ENCODE measurements at places on chromosomes 4 and X. TPM values are rescaled to one million over a fixed set of nuclear protein-coding genes. Genes with fewer than 3 reads are reported as not detected.

DNA sequence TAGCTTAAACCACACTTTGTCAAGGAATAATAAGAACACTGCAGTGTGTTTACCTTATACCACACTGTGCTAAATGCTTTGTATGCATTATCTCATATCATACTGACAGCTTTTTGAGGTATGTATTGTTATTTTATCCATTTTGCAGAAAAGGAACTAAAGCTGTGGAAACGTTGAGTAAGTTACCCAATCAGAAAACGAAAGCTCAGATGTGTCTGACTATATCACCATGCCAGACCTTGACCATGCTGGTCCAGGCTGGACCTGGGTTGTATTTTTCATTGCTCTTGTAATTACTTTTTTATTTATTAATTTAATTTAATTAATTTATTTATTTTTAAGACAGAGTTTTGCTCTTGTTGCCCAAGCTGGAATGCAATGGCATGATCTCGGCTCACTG lies 2.1 kb downstream of the HSD17B11 start:
- H3K27me3 ChIP-seq: no peaks in the 10 kb centered on the region
- no peak overlapping the region for H3K4me3 ChIP-seq
- H3K4me1 ChIP-seq: no peaks in the 10 kb centered on the region
- no peak for DNase-seq
- no peaks in the 10 kb centered on the region for H3K36me3 ChIP-seq

GRCh38 chrX:48890934-48891401 lies 6.6 kb downstream of the TIMM17B start:
- H3K27me3 ChIP-seq: no peaks in the 10 kb centered on the region
- H3K4me1 ChIP-seq: no peaks in the 10 kb centered on the region
- H3K4me3 ChIP-seq: peak overlapping the region; percentile 26
- H3K27ac ChIP-seq: no peak overlapping the region
- DNase-seq: no peak
- H3K36me3 ChIP-seq: no peaks in the 10 kb centered on the region

- peaks cover 2% of the 10 kb centered on the region for H3K4me1 ChIP-seq
- no peaks in the 10 kb centered on the region for H3K27me3 ChIP-seq
- no peak overlapping the region for H3K4me3 ChIP-seq
- DNase-seq: peak; percentile 27
- H3K27ac ChIP-seq: no peak overlapping the region
Observed at GRCh38 chrX:10577853-10578252, 42.5 kb downstream of the MID1 start.

DNA sequence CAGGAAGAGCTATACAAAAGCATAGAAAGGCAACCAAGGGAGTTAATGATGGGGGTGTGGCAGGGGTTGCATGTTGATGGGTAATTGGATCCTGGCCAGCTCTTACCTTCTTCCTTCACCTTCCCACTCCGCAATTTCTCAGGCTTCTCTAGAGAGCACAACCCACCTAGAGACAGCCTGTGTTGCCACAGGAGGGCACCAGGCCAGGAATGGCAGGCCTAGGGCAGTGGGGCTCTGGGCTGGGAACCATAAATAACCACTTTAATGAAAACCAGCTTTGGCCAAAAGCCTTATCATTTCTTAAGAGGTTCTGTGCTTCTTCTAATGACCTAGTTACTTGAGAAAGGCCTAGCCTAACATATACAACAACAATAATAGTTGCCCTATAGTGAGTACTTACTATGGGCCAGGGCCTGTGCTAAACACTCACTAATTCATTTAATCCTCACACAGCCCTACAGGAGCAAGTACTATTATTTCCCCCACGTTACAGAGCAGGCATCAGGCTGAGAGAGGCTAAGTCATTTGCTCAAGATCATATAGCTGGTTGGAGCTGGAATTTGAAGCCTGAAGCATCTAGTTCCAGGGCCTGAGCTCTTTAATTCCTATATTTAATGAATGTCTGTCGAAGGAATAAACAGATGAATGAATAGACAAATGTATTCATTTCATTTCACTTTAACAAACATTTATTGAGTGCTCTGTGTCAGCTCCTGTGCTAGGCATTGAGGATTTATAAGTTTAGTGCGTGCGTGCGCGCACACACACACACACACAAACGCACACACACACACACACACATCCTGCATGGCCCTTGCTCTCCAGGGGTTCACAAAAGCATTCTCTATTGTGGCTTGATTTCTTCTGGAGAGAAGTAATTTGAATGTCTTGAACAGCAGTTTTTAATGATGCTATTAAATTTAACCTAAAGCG lies 66.8 kb downstream of the RTL9 start:
- H3K4me1 ChIP-seq: peaks cover 2% of the 10 kb centered on the region
- no peak for DNase-seq
- H3K36me3 ChIP-seq: no peaks in the 10 kb centered on the region
- no peak overlapping the region for H3K4me3 ChIP-seq

- H3K4me3 ChIP-seq: no peak overlapping the region
- H3K4me1 ChIP-seq: peaks cover 2% of the 10 kb centered on the region
- no peaks in the 10 kb centered on the region for H3K27me3 ChIP-seq
- DNase-seq: peak; percentile 39
- H3K27ac ChIP-seq: no peak overlapping the region
- no peaks in the 10 kb centered on the region for H3K36me3 ChIP-seq
Observed at GRCh38 chr4:26509681-26510333, 19.5 kb upstream of the CCKAR start.

HS3ST1 gene
- 0.01 TPM for polyA plus RNA-seq

UGT2B10 gene
- not detected for polyA plus RNA-seq

FAM9C gene
- polyA plus RNA-seq: 0.02 TPM

SYTL4 gene
- 5.7 TPM for polyA plus RNA-seq

- no peaks in the 10 kb centered on the region for H3K36me3 ChIP-seq
- no peak overlapping the region for H3K4me3 ChIP-seq
- no peaks in the 10 kb centered on the region for H3K27me3 ChIP-seq
Observed at GRCh38 chr4:84220990-84221389, 278.1 kb downstream of the NKX6-1 start.

FAM114A1 gene
- 272 TPM for polyA plus RNA-seq

DNA sequence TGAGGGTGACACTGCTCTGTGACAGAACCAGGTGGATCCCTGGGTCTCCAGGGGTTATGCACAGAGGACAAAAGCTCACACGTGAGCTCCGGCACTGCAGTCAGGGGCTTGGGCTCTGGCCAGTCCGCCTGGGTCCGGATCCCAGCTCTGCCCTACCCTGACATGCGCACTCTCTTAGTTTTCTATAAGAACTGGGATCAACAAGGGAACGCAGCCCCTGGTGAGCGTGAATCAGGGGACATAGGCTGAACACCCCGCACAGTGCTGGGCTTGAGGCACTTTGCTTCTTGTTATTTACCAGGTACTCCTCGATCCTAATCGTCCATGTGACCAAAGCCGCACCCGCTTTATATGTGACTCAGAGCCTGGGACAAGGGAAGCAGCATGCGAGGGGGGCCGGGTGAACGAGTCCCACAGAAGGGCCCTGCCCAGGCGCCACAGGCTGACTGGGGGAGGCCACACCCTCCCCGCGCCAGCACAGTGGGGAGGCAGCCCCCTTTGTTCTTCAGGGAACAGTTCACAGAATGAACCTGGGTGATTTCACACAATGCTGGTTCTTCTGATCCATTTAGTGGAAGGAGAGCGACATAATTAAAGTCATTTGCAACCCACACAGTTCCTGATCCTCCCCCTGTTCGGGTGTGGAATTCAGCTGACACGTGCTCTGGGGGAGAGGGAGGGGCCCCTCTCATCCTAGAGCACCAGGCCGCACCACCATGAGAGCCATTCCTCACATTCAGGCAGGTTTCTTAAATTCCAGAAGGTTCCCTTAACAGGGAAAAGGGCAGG lies 55.5 kb downstream of the WFS1 start:
- no peaks in the 10 kb centered on the region for H3K36me3 ChIP-seq
- DNase-seq: no peak
- H3K4me1 ChIP-seq: no peaks in the 10 kb centered on the region

- no peaks in the 10 kb centered on the region for H3K4me1 ChIP-seq
- no peaks in the 10 kb centered on the region for H3K27me3 ChIP-seq
- no peak for DNase-seq
- H3K36me3 ChIP-seq: no peaks in the 10 kb centered on the region
Observed at GRCh38 chrX:39167791-39168190, 366.5 kb downstream of the MID1IP1 start.

GRCh38 chr4:154328030-154328429 lies 163.6 kb downstream of the DCHS2 start:
- no peaks in the 10 kb centered on the region for H3K4me1 ChIP-seq
- DNase-seq: no peak
- no peaks in the 10 kb centered on the region for H3K27me3 ChIP-seq
- H3K4me3 ChIP-seq: no peak overlapping the region

NXT2 gene
- polyA plus RNA-seq: 9.6 TPM

DNA sequence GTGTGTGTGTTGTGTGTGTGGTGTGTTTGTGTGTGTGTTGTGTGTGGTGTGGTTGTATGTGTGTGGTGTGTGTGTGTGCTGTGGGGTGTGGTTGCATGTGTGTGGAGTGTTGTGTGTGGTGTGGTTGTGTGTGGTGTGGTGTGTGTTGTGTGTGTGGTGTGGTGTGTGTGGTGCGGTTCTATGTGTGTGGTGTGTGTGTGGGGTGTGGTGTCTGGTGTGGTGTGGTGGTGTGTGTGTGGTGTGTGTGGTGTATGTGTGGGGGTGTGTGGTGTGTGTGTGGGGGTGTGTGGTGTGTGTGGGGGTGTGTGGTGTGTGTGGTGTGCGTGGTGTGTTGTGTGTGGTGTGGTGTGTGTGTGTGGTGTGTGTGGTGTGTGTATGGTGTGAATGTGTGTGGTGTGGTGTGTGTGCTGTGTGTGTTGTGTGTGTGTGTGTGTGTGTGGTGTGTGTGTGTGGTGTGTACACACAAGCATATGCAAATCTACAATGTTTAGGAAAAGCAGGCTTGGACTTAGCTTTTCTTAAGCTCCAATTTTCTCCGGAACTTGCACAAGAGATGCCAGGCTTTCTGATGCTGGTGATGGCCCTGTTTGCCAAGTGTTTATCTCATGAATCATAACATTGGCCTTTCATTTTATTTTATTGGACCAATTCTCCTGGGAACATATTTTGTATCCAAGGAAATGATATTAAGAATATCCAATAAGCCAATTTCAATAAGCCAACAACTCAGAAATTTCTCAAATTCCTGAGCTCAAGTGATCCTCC lies 148.7 kb downstream of the SPATA18 start:
- no peak overlapping the region for H3K27ac ChIP-seq
- no peak overlapping the region for H3K4me3 ChIP-seq
- peak; percentile 21 for DNase-seq
- no peaks in the 10 kb centered on the region for H3K36me3 ChIP-seq

TNIP2 gene
- 21.8 TPM for polyA plus RNA-seq

TMEM150C gene
- 0.21 TPM for polyA plus RNA-seq

USP17L30 gene
- polyA plus RNA-seq: not detected

TRIM60 gene
- not detected for polyA plus RNA-seq

GRCh38 chrX:38668771-38669170 lies 107.4 kb downstream of the TSPAN7 start:
- no peaks in the 10 kb centered on the region for H3K36me3 ChIP-seq
- H3K27me3 ChIP-seq: no peaks in the 10 kb centered on the region
- DNase-seq: no peak
- no peak overlapping the region for H3K4me3 ChIP-seq
- no peaks in the 10 kb centered on the region for H3K4me1 ChIP-seq
- H3K27ac ChIP-seq: no peak overlapping the region

SYP gene
- 0.08 TPM for polyA plus RNA-seq

GRCh38 chr4:84848432-84848831 lies 118.1 kb downstream of the WDFY3 start:
- no peaks in the 10 kb centered on the region for H3K4me1 ChIP-seq
- no peak overlapping the region for H3K4me3 ChIP-seq

- H3K4me3 ChIP-seq: no peak overlapping the region
- H3K27me3 ChIP-seq: no peaks in the 10 kb centered on the region
- no peak for DNase-seq
- no peaks in the 10 kb centered on the region for H3K4me1 ChIP-seq
Observed at GRCh38 chrX:75596178-75596577, 73.3 kb upstream of the ZDHHC15 start.

DNA sequence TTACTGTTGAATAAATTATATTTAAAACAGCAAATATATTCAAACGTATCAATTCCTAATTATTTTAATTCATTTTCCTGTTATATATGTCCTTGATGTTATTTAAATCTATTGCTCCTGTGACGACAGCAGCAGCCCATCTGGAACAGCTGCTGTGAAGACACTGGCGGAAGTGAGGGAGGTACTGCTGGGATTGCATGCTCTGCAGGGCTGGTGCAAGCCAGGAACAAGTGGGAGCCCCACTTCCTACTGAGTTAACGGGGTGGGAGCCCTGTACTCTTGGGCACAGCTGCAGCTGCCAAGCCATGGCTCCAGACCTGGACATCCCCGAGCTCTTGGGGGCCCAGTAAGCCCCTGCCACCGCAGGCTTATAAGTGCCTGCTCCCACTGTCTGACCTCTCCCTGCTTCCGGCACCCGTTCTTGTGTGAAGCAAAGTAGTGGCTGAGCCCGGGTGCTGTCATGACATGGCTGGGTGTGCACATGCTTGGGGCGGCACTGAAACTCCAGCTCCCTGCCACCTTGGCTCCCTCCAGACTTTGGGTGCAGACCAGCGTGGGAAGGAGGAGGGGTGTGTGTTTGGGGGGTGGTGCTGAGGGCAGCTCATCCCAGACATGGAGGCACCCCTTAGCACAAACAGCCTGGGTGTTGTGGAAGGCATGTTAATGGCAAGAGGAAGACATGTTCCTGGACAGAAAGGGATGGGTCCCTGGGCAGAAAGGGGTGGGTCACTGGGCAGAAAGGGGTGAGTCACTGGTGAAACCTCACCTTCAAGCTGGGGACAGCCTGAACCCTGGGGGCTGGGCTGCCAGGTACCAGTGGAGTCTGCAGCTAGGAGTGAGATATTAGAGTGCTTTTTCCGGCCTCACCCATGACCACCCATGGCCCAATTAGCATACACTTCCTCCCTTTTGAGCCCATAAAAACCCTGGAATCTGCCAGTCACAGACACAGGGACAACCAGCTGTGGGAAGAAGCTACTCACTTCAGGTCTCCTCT lies 1981.3 kb upstream of the IGFBP7 start:
- no peaks in the 10 kb centered on the region for H3K27me3 ChIP-seq
- no peaks in the 10 kb centered on the region for H3K4me1 ChIP-seq
- no peak overlapping the region for H3K27ac ChIP-seq
- no peaks in the 10 kb centered on the region for H3K36me3 ChIP-seq
- no peak overlapping the region for H3K4me3 ChIP-seq

ADH1B gene
- polyA plus RNA-seq: 106 TPM

- H3K4me1 ChIP-seq: no peaks in the 10 kb centered on the region
- H3K27me3 ChIP-seq: no peaks in the 10 kb centered on the region
- H3K4me3 ChIP-seq: no peak overlapping the region
- no peak for DNase-seq
- H3K27ac ChIP-seq: no peak overlapping the region
- no peaks in the 10 kb centered on the region for H3K36me3 ChIP-seq
Observed at GRCh38 chr4:115294717-115295116, 181.3 kb upstream of the NDST4 start.

All from fibroblast of lung (primary cell).